Tibial nerve (tissue), 4 donors: ENCODE measurements at places on chromosomes 3 and 15. TPM values are rescaled to one million over a fixed set of nuclear protein-coding genes. Genes with fewer than 3 reads are reported as not detected.

DNA sequence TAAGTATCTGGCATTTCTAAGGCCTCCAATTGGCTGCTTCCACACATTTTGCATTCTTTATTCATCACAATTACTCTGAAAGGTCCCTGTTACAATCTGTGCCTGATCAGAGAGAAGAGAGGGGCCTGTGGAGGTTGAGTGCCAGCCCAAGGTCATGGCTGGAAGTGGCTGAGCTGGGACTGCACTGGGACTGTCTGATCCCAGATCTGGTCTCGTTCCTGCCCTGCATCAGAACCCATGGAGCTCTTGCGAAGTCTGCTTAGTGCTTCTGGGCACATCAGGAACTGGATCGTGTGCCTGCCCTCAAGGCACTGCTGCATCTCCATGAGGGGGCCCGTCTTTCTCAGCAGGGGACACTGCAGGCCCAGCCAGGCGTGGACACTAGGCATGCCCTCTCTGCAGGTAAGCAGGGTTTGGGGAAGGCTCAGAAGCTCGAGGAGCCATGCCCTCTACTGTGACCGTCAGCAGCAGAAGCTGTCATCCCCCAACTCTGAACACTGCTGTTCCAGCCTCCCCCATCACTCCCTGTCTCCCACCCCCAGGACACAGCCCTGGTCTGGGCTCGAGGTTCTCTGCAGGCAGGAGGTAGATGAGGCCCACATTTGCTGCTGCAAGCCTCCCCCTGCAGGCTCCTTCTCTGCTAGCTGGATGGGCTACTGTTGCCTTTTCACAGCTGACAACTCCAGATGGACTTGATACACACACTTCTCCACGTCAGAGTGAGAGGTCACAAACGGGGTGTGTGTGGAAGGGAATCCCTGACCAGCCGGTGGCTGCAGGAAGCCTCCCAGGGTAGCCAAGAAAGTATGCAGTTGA is 96.5 kb upstream of the PRR23E start:
- H3K4me3 ChIP-seq = no peak overlapping the region
- no peak overlapping the region for H3K27ac ChIP-seq
- no peaks in the 10 kb centered on the region for H3K27me3 ChIP-seq
- H3K36me3 ChIP-seq = no peaks in the 10 kb centered on the region
- H3K4me1 ChIP-seq = peaks cover 8% of the 10 kb centered on the region

- H3K27ac ChIP-seq = peak overlapping the region; percentile 14
- H3K36me3 ChIP-seq = no peaks in the 10 kb centered on the region
- H3K4me1 ChIP-seq = peaks cover 6% of the 10 kb centered on the region
These were observed 36.1 kb upstream of the MECOM start for GRCh38 chr3:169699536-169700050.

GRCh38 chr3:67564008-67564407 is 90.4 kb downstream of the SUCLG2 start:
- H3K4me3 ChIP-seq = no peak overlapping the region
- no peak for DNase-seq
- H3K36me3 ChIP-seq = no peaks in the 10 kb centered on the region
- H3K27ac ChIP-seq = no peak overlapping the region
- no peaks in the 10 kb centered on the region for H3K27me3 ChIP-seq

The MASP1 gene
- 2.7 TPM for total RNA-seq

DNA sequence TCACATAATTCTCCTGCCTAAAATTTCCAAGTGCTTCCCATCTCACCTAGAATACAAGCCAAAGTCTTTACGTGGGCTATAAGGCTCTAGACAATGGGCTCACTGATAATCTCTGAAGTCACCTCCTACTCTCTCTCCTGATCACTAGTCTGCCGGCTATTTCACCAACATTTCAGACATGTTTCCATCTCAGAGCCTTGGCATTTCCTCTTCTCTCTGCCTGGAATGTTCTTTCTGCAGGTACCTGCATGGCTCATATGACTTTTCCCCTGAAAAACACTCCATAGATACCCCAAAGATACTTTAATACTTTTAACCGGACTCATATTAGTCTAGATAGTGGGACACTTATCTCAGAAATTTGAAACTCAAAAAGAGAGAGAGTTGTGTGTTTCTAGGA is 32.7 kb downstream of the CD200 start:
- no peak for DNase-seq
- H3K4me1 ChIP-seq = peaks cover 8% of the 10 kb centered on the region
- no peaks in the 10 kb centered on the region for H3K27me3 ChIP-seq
- no peaks in the 10 kb centered on the region for H3K36me3 ChIP-seq

- no peak overlapping the region for H3K27ac ChIP-seq
- no peak for DNase-seq
- no peak overlapping the region for H3K4me3 ChIP-seq
- H3K36me3 ChIP-seq = no peaks in the 10 kb centered on the region
- H3K4me1 ChIP-seq = no peaks in the 10 kb centered on the region
- no peaks in the 10 kb centered on the region for H3K27me3 ChIP-seq
These were observed 182.3 kb downstream of the ADAMTS17 start for GRCh38 chr15:100159436-100159835.
